ENCODE measurements at places on chromosomes 4 and X.

- no peak for DNase-seq
These were observed 20.2 kb downstream of the IRAK1 start for GRCh38 chrX:153999359-154000037.

DNA sequence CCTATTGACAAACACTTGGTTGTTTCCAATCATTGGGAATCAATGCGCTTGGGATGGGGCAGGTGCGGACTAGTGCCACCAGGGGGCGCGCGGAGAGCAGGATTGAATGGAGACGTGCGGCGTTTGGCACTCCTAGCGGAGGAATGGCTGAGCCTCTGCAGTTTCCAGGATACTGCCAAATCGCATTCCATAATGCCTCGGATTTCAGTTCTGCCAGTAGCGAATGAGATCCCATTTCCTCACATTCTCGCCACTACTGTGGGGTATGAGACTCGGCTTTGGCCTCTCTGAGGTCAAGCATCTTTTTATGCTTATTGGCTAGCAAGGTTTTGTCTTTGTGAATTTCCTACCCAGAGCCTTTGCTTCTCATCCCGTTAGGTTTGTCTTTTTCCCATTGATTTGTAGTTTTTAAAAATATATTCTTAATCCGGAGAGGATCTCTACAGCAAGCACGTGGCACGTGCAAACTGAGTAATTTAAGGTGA, 28.7 kb downstream of the CLDN34 start:
- peak; percentile 73 for DNase-seq

DNA sequence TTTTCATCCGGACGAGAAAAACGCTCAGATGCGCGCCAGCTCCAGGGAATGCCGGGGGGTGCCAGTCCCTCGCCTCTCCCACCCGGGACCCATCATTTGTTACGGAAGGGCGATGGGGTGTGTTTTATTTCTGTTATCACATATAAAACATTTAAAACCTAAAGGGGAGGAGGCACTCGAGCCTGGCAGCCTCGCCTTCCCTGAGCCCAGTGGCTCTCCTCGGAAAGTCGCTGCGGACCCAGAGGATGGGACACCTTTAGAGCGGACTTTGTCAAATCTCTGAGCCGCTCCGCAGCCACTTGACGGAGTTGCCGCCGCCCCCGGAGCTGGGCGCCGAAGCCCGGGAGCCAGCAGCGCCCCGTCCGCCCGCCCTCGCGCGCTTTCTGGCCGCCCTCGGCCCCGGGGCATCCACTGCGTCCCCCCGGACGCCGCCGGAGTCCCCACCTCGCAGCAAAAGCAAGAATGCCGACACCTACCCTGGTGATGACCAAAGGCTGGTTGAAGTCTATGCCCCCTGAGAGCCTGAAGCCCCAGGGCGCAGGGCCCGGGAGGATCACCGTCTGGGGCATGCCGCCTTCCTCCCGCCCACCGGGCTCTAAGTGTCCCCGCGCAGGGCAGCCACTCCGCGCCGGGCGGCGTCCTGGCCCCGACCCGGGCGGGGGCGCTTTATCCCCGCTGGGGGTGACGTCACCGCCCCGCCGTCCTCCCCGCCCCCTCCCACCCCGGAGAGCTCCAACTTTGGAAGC, at the start of gene PDLIM3:
TSS of gene PDLIM3 (minus strand) at position 642 of the 746 bp plus-strand sequence. CDS start at position 569, 73 bp downstream.
- DNase-seq, result peak; percentile 2

- no peak for DNase-seq
These were observed 14.7 kb downstream of the YY2 start for GRCh38 chrX:21870494-21870893.

DNA sequence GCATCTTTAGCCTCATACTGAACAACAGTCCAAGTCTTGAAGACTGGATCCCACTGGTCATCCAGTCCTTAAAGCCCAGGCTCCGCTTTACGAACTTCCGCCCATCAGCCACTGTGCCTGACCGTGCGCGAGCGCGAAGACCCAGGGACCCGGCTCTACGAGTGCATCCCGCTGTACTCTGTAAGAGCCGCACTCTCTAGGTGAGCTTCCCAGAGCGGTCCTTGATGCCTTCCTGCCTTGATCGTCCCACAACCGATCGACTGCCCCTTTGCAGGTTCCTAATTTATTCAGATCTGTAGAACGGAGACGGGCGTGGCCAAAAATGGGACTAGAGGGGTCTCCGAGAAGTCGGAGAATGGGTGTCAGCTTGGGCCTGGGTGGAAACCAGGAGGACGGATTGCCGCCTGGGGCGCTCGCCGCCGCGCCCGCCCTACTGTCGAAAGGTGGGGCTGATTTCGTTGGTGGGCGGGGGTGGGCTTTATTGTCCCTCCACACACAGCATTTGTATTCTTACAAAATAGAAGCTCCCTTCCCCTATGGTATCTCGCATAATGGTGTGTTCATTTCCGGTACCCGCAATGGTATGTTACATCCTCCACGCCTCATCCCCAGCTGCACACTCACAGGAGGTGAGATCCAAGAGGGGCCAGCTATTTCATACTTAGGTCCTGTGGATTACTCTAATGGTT, 42.3 kb upstream of the FAM156A start:
- no peak for DNase-seq

- no peak for DNase-seq
These were observed 130.8 kb downstream of the COL4A6 start for GRCh38 chrX:108307132-108308085.

GRCh38 chrX:57607295-57608187, 15.7 kb downstream of the ZXDB start:
- DNase-seq, result no peak

DNA sequence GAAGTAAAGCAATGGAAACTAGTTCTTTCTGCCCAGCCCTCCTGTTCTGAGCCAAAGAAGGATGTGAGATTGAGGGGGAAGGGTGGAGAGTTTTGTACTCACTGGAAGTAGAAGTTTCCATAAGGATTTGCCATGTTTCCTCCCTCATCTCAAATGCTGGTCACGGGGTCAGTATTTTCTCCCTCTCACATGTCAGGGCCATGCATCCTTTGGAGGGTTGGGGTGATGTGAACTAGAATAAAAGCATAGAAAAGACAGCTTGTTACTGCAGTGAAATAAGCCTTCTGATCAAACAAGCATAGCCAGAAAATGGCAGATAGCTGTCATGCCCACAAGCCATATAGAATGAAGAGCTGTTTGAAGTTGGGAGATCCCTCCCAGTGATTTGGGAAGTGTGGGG, 79.7 kb downstream of the KIT start:
- DNase-seq, result no peak

GRCh38 chrX:110321670-110322069, 3.8 kb upstream of the AMMECR1 start:
- DNase-seq, result no peak

All from activated CD4-positive, alpha-beta T cell treated with anti-CD3 and anti-CD28 coated beads for 24 hours (primary cell).